ENCODE measurements at places on chromosomes 3 and 15.

GRCh38 chr3:25783661-25784512 lies 644 bp upstream of the NGLY1 start:
- DNase-seq: no peak

- DNase-seq: no peak
Observed at GRCh38 chr15:65887565-65887964, 18.3 kb downstream of the RAB11A start.

GRCh38 chr15:70066447-70066846 lies 31.3 kb downstream of the TLE3 start:
- no peak for DNase-seq

DNA sequence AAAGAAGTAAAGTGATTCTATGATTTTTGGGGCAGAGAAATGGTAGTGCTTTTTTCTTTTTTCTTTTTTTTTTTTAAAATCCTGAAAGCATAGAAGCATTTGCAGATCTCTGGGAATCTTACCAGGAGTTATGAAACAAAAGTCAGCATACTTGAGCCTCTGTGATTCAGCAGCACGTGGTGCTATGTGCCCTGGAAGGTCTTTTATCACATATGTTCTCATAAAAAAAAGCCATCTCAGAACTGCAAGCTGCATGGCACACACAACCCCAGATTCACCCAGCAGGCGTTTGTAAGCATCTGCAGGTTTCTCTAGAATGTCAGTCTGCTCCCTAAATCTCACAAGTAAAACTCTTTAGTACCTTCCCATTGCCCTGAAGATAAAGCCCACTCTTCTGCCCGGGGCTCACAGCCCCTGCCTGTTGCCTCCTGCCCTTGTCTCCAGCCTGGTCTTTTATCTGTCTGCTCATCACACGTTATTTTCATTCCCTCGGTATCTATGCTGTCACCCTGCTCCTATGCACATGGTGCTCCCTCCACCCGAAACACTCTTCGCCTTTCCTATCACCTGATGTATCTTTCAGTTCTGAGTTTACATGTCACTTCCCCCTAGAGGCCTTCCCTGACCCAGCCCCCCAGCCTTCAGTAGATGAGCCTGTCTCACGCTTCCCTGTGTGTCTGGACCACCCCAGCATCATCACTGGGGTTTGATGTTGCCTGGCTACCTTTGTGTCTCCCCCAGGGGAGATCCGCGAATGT lies 72.4 kb downstream of the CHDH start:
- no peak for DNase-seq

GRCh38 chr3:59531994-59532393 lies 482.2 kb upstream of the CFAP20DC start:
- no peak for DNase-seq

GRCh38 chr3:119413603-119414280 lies 49.7 kb downstream of the TMEM39A start:
- DNase-seq: no peak

DNA sequence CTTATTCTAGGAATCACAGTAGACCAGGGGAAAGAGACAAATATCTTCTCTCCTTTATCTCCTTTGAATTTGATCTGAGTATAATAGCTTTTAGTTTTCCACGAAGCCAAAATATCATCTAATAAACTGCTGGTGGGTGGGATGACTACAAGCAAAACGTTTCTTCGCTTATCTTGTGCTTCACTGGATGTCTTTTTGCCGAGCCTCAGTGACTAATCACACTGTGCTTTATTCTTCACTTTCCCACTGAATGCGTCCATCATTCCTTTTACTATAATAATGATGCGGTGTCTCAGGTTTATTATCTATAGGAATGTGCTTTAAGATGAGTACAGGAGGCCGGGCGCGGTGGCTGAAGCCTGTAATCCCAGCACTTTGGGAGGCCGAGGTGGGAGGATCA lies 32.5 kb downstream of the CEP152 start:
- DNase-seq: no peak

GRCh38 chr3:13684350-13684749 lies 135.4 kb downstream of the FBLN2 start:
- DNase-seq: no peak

- no peak for DNase-seq
Observed at GRCh38 chr15:73323956-73324355, 44.8 kb downstream of the HCN4 start.

DNA sequence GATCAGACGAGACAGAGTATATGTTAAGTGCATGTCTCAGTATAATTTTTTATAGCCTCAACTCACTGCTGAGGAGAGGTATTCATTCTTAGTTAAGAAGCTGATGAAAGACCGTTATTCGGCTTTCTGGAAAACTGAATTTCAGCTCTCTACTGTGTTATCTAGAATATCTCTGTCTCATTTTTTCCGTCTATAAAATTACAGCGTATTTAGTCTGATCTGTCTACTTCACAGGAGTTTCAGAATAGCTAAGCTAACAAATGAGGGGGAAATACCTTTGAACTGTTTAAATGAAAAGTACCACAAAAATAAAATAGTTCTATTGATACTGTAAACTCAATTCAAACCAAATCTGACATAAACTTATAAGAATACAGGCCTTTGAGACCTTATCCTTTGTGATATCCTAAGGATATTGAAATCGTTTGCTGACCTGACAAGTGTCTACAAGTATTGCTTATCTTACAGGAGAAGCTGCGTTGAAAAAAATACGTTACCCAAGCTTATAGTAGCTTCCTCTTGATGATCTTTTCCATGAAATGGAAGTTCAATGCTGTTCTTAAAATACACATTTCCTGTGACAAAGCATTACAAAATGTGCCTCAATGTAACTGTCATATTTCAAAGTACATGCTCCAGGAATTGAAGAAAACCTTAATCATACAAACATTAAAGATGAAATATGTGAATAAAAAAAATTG lies 104.6 kb downstream of the IL1RAP start:
- no peak for DNase-seq

DNA sequence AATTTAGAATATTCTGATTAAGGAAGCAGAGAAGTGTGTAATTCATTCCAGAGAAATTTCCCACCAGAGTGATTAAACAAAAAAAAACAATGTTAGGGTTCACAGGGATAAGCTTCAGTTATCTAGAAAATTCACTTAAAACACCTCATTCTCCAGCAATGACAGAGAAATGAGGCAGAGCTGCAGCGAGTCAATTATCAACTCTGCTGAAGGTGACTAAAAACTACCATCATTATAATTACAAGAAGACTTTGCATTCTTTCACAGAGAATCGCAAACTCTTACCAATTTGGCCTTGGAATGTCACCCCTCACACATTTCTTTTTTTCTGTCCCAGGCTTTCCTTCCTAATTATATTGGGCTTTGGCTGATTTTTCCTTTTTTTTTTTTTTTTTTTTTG lies 117.1 kb downstream of the RAB11A start:
- peak; percentile 24 for DNase-seq

DNA sequence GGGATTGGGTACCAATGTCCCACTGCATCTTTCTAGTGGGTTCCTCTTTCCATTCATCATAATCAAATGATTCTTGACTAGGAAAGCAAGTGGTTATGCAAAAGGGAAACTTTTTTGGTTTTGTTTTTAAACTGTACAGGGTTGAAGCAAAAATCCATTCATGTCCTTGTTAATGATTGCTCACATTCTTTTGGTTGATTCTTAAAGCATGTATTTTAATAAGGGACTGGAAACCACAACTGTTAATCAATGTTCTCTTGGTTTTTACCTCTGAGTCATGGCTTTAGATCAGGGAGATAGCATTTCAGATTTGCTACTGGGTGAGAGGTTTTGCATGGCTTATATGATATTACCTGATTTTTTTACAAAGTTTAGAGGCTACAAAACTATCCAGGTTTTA lies 371.7 kb upstream of the RGMA start:
- peak; percentile 42 for DNase-seq

- no peak for DNase-seq
Observed at GRCh38 chr3:28863186-28863585, 417.7 kb upstream of the RBMS3 start.

DNA sequence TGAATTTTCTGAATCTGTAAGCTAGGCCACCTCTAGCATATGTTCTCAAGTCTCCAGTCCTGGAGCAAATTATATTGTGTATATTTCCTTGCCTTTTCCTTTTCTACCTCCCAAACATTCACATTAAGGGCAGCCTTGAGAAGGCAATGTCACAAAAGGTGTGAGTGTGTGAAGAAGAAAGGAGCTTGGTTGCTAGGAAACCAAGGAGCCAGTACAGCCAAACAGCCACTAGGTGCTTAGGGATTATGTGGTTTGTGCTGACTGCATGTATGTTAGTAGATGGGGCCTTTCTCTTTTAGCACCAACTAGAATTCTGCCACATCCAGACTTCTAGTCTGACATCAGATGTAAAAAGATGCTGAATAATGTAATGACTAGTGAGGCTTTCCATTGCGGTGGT lies 118.8 kb upstream of the DAZL start:
- DNase-seq: peak; percentile 17

DNA sequence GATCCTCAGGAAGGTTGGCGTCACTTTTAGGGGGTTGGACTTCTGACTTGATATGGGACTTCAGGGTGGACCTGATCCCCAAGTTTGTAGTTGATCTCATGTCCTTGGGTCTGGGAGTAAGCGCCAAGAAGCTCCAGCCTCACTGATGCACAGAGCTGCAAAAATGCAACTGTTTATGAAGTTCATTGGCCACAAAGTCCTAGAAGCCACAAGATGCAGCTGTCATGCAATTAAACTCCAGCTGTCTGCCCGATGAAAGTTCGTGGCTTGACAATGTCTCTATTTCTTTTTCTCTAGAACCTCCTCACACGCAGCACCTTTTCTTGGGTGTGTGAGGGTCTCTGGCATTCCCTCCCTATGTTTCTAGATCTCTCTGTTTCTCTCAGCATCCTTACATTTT lies 9.2 kb upstream of the ACAN start:
- DNase-seq: no peak

DNA sequence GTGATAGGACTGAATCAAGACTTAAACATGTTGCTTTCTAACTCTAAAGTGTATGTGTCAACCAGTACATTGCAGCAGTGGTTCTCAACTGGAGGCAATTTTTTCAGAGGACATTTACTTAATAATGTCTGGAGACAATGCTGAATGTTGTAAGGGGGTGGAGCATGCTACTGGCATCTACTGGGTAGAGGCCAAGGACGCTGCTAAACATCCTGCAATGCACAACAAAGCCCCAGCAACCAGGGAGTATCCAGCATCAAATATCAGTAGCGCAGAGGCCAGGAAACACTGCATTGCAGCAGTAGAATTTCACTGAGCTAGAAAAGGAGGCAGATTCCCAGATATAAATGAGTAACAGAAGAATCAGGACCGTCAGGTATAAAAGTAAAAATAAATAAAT lies 79.8 kb upstream of the GRM7 start:
- no peak for DNase-seq

- no peak for DNase-seq
Observed at GRCh38 chr3:178318340-178318739, 217.9 kb upstream of the KCNMB2 start.

DNA sequence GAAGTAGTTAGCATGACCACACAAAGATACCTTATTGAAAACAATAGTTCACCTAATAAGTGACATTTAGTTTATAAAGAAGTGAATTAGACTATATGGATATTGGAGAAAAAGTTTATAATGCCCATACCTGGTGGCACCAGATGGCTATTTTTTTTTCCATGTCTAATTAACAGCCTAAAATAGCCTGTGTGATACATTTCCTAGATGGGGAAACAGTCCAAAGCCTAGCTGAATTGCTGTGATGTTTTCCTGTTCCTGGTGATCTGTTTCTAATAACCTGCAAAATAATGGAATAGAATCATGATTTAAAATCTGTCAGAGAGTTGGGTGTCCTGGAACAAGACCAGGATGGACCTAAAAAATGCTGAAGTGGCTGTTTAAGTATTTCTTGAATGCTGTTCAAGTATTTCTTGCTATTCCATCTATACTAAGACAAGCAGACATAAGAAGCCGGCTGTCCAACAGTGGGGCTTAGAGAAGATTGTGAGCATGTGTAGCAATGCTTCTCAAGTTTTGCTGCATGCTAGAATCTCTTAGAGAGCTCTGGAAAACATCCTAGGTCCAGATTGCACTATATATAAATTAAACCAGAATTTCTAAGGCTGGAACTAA lies 31.3 kb downstream of the LRRC3B start:
- DNase-seq: no peak

DNA sequence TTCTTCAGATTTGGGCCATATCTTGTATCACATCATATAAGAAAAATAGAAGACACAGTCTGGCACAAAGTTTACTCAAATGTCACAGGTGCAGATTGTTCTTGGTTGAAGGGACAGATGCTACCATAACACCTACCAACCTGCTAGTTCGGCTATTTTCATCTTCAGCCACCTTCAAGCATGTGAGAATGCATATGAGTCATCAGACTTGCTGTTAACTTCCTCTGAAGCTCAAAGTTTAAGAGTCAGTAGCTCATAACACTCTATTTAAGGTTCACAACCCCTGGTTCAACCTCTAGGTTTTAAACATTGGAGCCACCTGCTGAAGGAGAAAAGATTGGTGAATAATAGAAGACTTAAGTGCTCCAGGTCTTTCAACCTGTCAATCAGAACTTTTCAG lies 522.8 kb downstream of the NLGN1 start:
- DNase-seq: peak; percentile 16

GRCh38 chr3:190830031-190830430 lies 32.5 kb downstream of the GMNC start:
- no peak for DNase-seq

GRCh38 chr15:92288755-92289154 lies 104.9 kb upstream of the ST8SIA2 start:
- DNase-seq: no peak

GRCh38 chr3:195155570-195156241 lies 115.3 kb downstream of the XXYLT1 start:
- DNase-seq: no peak

GRCh38 chr3:72154391-72155335 lies 369.7 kb upstream of the PROK2 start:
- DNase-seq: no peak

DNA sequence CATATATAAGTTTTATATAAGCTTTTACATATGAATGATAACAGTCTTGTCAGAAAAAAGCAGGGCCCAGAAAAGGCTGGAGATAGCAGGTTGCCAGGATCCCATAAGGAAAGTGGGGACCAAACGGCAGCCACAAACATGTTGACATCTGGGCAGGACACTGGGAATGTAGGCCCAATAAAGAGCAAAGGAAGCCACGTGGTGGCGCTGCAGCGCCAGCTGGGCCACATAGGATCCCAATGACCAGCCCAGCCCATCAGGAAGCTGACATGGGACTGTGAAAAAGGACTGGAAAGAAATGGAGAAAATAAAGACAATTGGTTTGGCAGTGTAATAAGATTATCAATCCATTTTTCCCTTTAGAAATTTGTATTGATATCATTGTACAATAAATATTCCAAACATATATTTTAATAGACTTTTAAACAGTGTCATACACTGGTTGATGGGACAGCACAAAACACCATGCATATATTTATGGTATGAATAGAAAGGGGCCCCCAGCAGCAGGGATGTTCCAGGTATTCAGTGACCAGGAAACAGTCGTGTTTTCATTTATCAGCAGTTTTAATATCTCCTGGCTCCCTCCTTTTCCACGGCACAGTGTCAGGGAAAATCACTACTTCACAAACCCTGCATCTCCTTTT lies 89.0 kb upstream of the STRIT1 start:
- peak; percentile 33 for DNase-seq

DNA sequence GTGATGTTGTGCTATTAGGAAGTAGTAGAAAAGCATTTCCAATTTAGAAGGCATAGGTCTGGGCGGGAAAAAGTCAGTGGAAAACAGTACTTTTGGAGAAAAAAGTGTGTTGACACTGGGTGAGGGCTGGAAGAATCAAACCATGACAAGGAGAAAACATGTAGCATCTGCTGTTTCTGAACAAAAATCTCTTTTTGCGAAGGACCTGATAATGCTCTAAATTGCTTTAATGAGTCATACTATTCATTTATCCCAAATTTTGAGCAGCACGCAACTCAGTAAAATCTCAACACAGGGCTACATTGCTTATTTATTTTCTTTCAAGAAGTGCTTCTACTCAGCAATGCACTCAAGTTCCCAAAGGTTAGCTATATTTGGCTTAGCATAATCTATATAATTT lies 292.7 kb downstream of the DIPK2A start:
- DNase-seq: no peak
